Activated CD8-positive, alpha-beta T cell treated with anti-CD3 and anti-CD28 coated beads for 36 hours (primary cell): ENCODE measurements at places on chromosomes 12 and 14. TPM values are rescaled to one million over a fixed set of nuclear protein-coding genes. Genes with fewer than 3 reads are reported as not detected.

CLEC1B gene
- not detected for total RNA-seq

LAG3 gene
- 268 TPM for total RNA-seq

LRRK2 gene
- not detected for total RNA-seq

- no peak overlapping the region for H3K4me3 ChIP-seq
- H3K27ac ChIP-seq, result no peak overlapping the region
- no peaks in the 10 kb centered on the region for H3K4me1 ChIP-seq
- no peaks in the 10 kb centered on the region for H3K27me3 ChIP-seq
- no peaks in the 10 kb centered on the region for H3K36me3 ChIP-seq
These were observed 1137.1 kb downstream of the FSCB start for GRCh38 chr14:43369710-43370564.

- DNase-seq, result no peak
- H3K27ac ChIP-seq, result no peak overlapping the region
- H3K27me3 ChIP-seq, result no peaks in the 10 kb centered on the region
- H3K4me3 ChIP-seq, result no peak overlapping the region
- H3K4me1 ChIP-seq, result peaks cover 18% of the 10 kb centered on the region
These were observed 43.1 kb upstream of the GXYLT1 start for GRCh38 chr12:42187799-42188198.

PTGDR gene
- total RNA-seq, result 0.13 TPM

DNA sequence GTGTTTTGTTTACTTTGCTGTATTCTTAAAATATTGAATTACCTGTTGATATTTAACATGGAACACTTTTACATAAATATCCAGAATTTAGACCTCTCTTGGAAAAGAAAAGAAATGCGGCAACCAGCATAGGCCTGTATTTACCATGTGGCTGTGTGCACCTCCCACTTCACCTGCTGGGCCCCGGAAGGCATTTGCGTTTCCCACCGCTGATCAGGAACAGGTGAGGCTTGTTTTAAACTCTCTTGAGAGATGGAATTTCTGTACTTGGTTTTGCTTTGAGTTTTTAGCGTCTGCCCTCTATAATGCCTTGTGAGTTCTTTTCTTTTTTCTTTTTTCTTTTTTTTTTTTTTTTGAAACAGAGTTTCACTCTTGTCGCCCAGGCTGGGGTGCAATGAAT lies 124.2 kb downstream of the GLT1D1 start:
- H3K27ac ChIP-seq, result no peak overlapping the region
- H3K36me3 ChIP-seq, result no peaks in the 10 kb centered on the region
- H3K27me3 ChIP-seq, result peaks cover 35% of the 10 kb centered on the region

DNA sequence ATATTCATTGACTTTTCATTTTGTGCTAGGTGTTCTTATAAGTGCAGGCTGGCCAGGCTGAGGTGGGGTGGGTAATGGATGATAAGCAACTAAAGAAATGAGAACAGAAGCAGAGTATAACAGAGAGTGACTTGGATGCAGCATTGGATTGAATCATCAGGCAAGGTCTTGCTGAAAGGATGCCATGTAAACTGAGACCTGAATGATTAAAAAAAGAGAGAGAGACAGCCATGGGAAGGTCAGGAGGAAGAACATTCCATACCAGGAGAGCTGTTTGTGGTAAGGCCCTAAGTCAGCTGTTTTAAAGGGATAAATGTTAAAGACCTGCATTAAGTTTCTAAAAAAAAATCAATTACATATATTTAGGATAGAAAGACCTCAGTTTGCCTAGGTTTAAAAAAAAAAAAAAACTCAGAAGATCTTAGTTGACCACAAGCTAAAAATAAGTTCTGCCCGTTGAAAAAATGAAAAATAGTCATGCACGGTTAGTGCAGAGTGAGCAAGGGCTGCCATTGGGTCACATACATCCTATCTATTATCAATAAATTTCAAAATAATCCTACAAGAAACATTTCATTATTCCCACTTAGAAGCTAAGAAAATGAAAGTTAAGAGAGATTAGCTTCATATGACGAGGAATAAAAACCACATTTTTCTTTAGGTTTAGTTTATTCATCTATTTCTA lies 37.2 kb downstream of the IFNG start:
- H3K27ac ChIP-seq, result no peak overlapping the region
- H3K4me1 ChIP-seq, result peaks cover 16% of the 10 kb centered on the region
- H3K4me3 ChIP-seq, result no peak overlapping the region
- DNase-seq, result no peak
- H3K27me3 ChIP-seq, result no peaks in the 10 kb centered on the region

DNA sequence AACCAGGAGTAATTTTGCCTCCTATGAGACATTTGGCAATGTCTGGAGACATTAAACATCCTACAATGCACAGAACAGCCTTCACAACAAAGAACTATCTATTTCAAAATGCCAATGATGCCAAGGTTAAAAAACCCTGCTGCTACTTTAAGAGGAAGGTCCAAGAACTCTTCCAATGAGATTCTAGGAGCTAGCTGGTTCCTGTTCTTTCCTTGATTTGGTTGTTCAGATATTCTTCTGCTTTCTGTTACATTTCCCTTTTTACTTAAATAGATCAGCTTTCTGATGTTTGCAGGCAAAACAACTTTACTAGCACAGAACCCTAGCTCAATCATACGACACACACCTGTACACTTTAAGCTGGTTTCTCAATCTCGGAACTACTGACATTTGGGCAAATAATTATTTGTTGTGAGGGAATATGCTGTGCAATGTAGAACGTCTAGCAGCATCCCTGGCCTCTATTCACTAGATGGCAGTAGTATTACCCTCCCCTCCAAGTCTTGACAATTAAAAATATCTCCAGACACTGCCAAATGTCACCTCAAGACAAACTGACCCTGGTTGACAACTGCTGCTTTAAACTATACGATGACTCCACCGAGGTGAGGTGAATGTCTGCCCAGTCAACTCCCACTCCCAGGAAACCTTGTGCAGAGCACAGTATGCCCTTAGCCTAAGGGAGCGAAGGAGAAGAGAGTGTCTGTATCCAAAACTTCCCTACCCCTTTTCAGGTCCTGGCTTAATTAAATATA lies 4.4 kb downstream of the BLTP3B start:
- peaks cover 21% of the 10 kb centered on the region for H3K36me3 ChIP-seq
- H3K27me3 ChIP-seq, result no peaks in the 10 kb centered on the region
- H3K27ac ChIP-seq, result no peak overlapping the region
- H3K4me1 ChIP-seq, result peaks cover 52% of the 10 kb centered on the region
- DNase-seq, result no peak
- H3K4me3 ChIP-seq, result no peak overlapping the region

NUAK1 gene
- not detected for total RNA-seq

GRCh38 chr12:45731190-45731775 lies 1.8 kb downstream of the ARID2 start:
- DNase-seq, result no peak
- peaks cover 31% of the 10 kb centered on the region for H3K36me3 ChIP-seq
- peaks cover 29% of the 10 kb centered on the region for H3K4me1 ChIP-seq
- H3K27ac ChIP-seq, result peak overlapping the region; percentile 92

- no peaks in the 10 kb centered on the region for H3K36me3 ChIP-seq
- H3K27me3 ChIP-seq, result peaks cover 2% of the 10 kb centered on the region
- no peak for DNase-seq
These were observed 126.0 kb downstream of the VEZT start for GRCh38 chr12:95343461-95344230.

DNA sequence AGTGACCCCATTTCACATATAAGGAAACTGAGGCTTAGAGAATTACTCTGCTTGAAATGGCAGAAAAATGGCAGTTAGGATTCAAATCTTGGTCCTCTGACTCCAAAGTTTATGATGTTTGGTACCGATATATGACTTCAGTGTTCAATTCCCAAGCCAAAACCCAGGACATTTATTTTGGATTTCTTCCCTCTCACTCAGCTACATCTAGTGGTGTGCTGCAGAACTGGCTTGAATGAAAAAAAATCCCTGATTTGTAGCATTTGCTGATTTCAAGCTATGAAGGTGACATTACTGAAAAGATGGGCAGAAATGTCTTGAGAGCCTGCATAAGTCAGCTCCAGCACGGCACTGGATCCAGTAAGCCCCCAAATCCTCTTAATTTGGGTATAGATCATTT lies 106.4 kb downstream of the EFCAB11 start:
- no peak overlapping the region for H3K4me3 ChIP-seq
- no peak for DNase-seq
- no peak overlapping the region for H3K27ac ChIP-seq
- no peaks in the 10 kb centered on the region for H3K36me3 ChIP-seq

PRB2 gene
- total RNA-seq, result not detected

DNA sequence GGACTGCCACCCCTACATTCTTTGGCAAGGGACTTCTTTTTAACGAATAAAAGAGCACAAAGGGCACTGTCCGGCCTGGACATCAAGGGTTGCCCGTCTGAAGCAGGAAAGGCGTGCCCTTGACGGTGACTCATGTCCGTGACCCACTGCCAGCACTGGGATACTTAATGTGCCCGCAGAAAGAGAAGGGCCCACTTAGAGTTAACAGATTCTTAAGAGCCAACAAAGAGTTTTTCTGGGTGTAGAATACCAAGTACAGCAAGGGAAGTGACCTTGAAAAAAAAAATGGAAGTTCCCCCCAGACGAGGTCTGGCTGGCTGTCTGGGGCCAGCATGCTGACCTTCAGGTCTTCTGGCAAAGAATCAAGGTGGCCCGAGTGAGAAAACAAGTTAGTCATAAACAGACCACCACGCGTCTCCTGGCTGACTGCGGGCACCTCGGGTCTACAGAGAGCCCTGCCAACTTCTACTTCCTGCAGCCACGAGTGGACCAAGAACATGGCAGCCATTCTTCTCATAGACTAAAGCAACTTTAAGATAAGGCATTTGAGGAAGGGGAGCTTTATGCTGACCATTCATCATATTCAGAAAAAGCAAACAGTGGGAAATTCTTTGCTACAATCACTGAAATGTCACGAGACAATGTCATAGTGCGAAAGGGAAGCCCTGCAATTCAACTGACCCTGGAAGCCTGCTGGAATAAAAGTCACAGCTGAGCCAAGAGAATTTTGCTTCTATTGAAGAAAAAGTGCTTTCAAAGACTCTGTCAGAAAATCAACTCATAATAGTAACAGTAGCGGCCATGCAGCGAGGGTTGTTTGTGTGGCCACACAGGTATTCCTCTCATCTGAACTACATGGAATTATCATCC lies 10.5 kb upstream of the SELPLG start:
- peaks cover 24% of the 10 kb centered on the region for H3K36me3 ChIP-seq
- H3K4me3 ChIP-seq, result no peak overlapping the region
- DNase-seq, result no peak
- H3K27me3 ChIP-seq, result no peaks in the 10 kb centered on the region
- no peak overlapping the region for H3K27ac ChIP-seq

DNA sequence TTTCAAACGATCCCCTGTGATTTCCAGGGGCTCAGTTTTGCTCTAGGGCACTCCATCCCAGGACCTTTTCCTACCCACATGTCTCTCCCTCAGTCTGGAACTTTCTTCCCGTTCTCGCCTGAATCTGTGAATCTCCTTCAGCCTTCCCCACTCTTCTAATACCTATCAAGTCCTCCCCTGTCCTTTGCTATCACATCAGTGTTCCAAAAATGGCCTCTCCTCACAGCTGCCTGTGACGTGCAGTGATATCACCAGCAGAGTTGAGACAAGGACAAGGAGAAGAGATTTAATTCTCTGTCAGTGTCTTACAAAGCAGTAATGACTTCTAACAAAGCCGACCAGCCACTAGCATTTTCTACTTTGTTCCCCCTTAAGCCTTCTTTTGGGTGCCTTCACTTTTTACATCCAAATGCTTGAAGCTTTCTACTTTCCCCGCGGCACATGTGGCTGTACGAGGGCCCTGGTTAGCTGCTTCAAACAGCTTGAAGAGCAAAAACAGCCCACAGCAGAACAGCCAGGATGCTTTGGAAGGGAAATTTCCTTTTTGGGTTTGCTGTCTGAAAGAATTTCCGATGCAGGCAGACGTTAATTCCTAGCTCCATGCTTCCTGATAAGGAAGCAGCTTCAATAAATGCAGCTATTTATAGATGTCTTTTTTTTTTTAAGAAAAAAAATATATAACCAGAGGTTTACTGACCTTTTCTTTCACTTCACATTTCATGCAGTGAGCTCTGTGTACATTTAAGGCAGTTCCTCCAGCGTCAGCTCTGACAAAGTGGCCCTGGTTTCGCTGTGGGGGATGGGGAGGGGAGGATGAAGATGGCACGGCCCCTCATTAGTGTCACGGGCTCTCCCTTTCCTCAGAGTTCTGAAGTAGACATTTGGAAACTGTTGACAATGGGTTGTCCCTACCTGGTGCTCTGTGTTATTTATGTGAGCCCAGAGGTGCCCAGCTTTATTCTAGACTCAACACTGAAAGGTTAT lies 109.3 kb downstream of the ETV6 start:
- peak overlapping the region; percentile 53 for H3K27ac ChIP-seq
- no peak overlapping the region for H3K4me3 ChIP-seq
- peak; percentile 54 for DNase-seq
- H3K27me3 ChIP-seq, result no peaks in the 10 kb centered on the region
- peaks cover 22% of the 10 kb centered on the region for H3K36me3 ChIP-seq
